Stimulated activated CD4-positive, alpha-beta T cell treated with anti-CD3 and anti-CD28 coated beads, Interleukin-1b, Interleukin-23, amount 100 ng/mL, for 24 hours (primary cell): ENCODE measurements at places on chromosomes 6 and 20.

GRCh38 chr20:9134346-9134745 lies 65.5 kb downstream of the PLCB4 start:
- DNase-seq, result no peak

- DNase-seq, result no peak
These were observed 46.7 kb downstream of the SERAC1 start for GRCh38 chr6:158121335-158121734.

DNA sequence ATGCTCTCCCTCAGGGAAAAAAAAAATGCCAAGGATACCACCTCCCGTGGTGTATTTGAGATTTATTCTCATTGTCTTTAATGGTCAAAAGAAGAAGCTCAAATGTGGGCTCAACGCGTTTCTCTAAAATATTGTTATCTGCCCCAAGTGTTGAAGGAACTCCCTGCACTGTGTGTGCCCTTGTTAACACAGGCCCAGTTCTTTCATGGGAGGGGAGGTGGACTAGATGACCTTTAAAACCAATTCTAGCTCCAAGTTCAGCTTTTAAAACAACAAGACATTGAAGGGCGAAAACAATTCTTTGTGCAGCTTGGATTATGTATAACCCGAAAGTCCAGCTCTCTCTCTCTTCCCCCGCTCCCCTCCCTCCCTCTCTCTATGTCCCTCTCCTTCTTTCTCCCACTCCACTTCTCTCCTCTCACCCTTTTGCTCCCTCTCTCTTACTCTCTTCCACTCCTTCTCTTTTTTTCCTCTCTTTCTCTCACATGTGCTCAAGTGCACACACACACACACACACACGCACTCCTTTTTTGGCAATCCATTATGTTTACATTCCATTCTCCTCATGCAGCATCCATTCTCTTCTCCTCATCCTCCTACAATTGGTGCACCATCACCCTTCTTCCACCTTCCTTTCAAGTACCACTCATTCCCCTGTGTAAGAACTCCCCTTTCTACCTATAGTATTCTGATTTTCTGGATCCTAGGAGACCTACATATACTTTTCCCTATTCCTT lies 8.5 kb downstream of the HLA-DMB start:
- no peak for DNase-seq

DNA sequence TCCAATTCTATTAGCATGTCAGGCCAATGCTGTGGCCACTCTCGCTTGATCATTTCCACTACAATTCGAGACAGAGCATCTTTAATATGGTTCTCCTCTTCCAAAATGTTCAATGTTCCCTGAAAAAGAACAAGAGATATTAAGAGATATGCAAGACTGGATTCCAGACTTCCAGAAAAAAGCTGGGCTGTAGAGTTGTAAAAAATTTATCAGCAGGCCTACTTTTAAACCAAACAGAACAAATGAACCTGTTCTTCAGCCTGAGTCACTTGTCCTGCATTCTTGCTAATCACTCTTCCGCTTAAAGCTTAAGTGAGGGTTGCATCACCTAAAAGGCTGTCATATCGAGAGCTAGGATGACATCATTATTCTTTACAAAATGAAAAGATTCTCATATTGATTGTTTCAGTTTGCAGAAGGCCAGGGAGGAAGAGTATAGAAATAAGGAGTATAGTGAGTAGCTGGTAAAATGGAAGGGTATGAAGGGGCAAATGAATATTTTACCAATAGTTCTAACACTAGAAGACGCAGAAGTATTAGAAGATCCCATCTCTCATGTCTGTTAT lies 4.9 kb downstream of the XPO5 start:
- no peak for DNase-seq

GRCh38 chr6:149323925-149324324 lies 6.4 kb downstream of the TAB2 start:
- no peak for DNase-seq

GRCh38 chr6:83860782-83861495 lies 1.4 kb downstream of the CYB5R4 start:
- no peak for DNase-seq

DNA sequence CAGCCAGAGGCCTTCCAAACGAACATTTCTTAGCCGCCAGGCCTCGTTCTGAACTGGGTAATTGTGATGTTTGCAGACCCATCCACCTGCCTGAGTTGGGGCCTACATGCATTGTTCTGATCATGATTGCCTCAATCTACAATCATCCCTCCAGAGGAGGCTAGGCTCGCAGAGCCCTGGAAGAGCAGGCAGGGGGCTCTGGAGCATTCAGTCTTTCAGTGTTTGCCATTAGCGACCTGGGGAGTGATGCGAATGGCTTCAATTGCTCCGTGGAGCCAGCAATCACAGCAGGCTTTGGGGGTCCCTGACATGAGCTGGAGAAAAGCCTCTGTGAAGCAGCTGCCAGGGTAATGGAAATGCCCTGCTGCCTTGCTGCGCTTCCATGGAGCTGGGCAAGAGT lies 22.0 kb downstream of the SNAP25 start:
- no peak for DNase-seq

DNA sequence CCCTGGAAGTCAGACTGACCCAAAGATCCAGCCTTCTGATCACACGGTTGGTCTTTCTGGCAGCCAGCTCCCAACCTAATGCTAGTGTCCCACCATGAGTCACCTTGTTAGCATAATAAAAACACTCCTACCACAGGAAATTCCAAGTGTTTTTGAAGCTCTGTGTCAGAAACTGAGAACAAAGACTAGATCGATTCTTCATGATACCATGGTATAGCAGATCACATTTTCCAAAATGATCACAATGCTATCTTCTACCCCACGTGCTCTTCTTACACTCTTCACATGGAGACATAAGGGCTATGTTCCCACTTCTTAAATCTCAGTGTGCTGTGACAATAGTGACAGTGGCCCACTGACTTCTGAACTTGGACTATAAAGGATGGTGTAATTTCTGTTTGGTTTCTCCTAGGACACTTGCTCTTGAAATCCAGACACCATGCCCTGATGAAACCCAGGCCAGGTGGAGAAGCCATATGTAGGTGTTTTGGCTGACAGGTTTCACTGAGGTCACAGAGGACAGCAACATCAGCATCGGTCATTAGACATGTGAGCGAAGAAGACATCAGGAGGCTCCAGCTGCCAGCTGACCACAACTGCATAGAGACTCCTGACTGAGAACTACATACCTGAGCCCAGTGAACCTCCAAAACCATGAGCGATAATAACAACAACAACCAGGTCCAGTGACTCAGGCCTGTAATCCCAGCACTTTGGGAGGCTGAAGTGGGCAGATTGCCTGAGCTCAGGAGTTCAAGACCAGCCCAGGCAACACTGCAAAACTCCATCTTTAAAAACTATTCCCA lies 57.5 kb downstream of the MKKS start:
- DNase-seq, result no peak

GRCh38 chr6:169082817-169083507 lies 170.7 kb downstream of the THBS2 start:
- no peak for DNase-seq

DNA sequence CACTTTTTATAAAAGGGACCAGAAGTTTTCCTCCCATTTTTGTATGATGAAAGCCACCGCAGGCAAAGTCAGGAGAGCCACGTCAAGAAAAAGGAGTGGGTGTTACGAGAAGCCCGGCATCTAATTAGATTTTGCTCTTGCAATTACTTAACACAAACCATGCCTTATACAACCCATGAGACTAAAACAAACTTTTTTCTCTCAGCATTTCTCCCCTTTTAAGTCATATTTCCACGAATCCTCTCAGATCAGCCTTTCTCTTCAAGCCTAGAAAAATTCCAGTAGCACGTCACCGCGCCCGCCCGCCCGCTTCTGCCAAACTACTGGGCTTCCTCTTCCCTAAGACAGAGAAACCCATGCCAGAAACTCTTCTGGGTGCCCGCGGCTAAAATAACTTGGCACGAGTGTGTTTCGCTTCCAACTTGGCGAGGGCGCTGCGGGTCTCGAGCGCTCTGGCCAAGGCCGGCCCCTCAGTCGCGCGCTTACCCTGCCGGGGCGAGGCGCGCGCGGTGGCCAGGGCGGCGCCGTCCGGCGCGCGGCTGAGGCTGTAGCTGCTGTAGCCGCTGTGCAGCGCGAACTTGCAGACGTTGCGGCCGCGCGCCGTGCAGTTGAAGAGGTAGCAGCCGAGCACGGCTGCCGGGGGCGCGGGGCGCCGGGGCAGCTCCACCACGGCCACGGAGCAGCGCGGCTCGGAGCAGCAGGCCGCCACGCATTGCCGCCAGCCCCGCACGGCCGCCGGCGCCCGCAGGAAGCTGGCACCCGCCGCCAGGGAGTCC lies 1.0 kb downstream of the LRP11 start:
- no peak for DNase-seq

GRCh38 chr20:24648481-24648880 lies 179.1 kb downstream of the SYNDIG1 start:
- DNase-seq, result no peak

- DNase-seq, result no peak
These were observed 23.3 kb upstream of the CST1 start for GRCh38 chr20:23774081-23774480.

DNA sequence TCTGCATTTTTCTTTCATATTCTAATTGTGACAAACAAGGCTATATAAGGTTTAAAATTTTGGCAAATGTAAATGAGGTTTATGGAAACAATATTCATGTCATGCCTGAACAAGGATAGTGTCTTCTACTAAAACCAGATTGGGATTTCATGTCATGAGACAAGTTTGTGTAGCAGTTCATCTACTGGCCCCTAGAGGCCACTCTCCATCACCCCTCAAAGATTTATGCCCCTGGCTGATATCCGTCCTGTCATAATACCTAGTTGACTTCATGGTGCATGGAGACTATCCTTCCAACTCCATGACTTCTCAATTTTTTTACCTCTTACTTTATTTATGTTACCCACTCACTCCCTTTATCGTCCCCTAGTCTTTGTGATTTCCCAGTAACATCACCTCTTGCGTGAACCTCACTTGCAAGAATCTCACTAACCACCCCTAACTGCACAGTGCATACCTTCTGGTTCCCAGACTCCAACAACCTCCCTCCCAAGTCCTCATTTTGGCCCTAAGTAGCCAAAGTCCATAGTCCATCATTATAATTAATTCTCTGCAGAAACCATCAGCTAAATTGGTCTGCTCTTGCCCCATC lies 179.8 kb downstream of the TASP1 start:
- DNase-seq, result no peak

DNA sequence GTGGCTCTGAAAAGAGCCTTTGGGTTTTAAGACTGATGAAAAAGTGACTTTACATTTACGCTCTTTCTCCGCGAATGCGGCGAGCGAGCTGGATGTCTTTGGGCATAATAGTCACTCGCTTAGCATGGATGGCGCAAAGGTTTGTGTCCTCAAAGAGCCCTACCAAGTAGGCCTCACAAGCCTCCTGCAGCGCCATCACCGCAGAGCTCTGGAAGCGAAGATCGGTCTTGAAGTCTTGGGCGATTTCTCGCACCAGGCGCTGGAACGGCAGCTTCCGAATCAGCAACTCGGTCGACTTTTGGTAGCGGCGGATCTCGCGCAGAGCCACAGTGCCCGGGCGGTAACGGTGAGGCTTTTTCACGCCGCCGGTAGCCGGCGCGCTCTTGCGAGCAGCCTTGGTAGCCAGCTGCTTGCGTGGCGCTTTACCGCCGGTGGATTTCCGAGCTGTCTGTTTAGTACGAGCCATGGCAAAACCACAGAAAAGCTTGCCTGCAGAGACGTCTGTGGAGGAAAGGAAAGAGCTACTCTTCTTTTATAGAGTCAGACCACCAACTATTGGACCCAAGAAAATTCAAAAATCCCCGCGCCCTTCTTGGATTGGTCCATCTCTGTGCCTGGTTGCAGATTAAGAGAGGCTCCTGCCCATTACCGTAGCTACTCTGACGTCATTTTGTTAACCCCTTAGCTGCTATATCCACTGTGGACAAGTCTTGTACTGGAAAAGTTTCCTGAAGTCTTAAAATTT lies 55.5 kb upstream of the HFE start:
- no peak for DNase-seq

- DNase-seq, result no peak
These were observed 105.4 kb downstream of the NCOA3 start for GRCh38 chr20:47606983-47607613.

DNA sequence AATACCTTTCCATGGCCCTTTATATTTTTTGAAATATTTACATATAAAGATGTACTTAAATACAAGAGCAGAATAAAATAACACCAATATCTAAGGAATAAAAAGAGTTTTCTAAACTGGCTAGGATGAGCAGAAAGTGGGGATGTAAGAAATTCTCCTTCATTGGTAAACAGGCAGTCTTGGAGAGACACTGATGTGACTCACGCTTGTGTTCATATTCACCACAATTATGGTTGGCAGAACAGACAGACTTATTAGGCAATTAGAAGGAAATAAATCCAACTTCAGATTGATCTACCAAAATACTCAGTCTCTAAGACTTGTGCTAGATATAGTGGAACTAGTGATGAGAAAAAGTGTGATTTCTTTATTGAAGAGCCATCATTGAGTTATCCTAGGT lies 463.7 kb downstream of the CDC5L start:
- no peak for DNase-seq

- peak; percentile 47 for DNase-seq
These were observed 2.5 kb downstream of the IP6K3 start for GRCh38 chr6:33744001-33744848.

DNA sequence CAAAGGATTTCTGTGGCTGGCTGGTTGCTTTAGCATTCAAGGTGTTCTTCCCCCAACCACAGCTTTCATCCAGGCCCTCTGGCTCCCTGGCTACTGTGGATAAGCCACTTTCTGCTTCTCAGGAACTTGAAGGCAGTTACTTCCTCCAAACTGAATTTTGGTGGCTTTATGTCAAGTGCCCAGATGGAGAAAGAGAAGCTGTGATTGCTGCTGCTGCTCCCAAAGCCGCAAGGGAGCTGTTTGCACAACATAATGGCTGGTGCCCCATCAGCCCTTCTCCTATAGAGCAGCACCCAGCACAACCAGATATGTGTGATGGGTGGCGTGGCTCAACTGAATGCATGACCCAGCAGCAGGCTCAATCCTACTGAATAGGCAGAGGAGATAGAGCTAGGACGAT lies 465.2 kb downstream of the MAFB start:
- DNase-seq, result no peak

GRCh38 chr20:35000311-35000921 lies 44.7 kb downstream of the MYH7B start:
- DNase-seq, result no peak

DNA sequence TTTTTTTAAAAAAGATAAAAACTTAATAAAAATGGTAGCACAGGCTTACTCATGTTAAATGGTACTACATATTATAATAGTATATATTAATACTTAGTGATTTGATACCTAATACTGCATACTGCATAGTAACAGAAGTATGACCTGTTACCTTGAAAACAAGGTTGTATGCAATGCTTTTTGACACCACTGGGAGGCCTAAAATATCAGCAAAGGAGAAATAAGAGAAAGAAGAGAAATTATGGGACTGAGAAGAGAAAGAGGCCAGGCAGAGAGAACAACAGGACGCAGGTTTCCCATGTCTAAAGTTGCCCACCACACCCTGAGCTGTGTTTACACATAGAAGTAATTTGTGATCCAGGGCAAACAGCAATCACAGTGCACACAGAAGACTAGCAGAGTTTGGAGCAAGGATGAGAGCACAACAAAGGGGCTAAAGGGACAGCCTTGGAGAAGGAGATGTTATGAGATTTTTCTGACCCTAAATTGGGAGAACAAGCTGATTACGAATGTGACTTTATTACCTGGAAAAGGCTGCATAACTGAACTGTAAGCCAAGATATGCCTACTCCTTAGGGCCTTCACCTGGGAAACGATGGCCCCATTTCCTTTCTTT lies 73.2 kb downstream of the ROS1 start:
- no peak for DNase-seq
